ENCODE measurements at places on chromosomes 6 and 20.

DNA sequence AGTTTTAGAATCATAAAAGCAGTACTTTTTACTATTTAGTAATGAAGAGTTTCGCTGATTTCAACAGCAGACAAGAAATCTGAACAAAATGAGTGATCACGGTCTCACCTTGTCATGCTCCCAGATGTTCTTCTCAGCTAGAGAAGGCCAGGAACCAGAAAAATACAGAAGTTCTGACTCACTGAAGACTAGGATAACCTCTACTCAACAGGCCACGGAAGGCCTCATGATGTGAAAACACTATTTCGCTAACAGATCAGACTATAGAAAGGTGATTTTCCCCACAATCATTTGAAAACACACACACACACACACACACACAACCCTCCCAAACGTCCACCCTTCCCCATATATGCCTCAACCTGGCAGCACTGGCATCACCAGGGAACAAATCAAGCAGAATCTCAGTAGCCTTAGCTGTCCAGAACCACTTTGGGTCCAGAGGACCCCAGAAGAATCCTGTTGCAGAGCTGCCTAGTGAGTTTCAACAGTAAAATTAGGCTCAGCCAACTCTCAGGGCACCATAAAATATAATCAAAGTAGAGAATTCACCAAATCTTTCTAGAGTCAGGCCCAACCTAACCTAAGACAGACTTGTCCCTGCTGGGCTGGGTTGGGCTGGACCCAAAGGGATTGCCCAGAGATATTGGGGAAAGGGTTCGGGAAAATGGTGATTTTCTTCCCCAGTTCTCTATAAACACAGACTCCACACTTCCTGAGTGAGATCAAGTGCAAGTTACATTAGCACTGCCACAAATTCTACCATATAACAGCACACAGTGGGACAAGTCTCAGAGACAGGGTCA lies 7.9 kb downstream of the EXOC2 start:
- DNase-seq, result peak; percentile 28

DNA sequence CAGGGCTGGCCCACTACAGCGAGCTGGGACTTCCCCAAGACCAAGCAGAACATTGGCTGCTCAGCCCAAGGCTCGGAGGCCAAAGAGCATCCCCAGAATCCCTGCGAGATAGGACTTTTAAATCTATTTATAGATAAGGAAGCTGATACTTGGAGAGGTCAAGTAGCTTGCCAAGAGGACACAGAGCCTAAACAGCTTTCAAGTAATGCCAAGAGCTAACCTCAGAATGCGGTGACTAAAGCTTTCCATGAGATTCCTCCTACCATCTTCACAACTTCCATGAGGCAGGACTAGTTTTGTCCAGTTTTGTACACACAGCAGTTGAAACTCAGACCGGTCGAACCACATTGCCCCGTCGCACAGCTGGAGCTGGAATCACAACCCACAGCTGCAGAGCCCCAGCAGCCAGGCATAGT lies 168.1 kb upstream of the TOP1 start:
- peak; percentile 35 for DNase-seq

- DNase-seq, result no peak
These were observed 33.9 kb upstream of the TBC1D20 start for GRCh38 chr20:496126-496696.

DNA sequence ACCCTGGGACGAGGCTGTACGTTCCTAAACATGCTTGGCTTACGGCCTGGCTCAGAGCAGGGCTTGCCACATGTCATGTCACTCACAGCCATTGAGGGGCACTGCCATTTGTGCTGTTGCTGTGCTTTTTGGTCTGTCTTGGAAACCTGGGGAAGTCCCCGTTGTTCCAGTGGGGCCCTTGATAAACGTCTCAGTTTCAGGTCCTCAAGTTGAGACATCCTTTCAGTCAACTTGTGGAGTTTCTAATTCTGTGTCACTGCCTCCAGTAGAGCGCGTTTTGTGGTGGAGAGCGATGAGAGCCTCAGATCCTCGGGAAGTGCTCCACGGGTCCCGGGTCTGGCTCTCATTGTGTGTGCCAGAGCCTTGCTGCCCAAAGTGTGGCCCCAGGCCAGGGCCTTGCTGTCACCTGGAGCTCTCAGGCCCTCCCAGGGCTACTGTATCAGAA lies 43.0 kb upstream of the CCR6 start:
- no peak for DNase-seq

DNA sequence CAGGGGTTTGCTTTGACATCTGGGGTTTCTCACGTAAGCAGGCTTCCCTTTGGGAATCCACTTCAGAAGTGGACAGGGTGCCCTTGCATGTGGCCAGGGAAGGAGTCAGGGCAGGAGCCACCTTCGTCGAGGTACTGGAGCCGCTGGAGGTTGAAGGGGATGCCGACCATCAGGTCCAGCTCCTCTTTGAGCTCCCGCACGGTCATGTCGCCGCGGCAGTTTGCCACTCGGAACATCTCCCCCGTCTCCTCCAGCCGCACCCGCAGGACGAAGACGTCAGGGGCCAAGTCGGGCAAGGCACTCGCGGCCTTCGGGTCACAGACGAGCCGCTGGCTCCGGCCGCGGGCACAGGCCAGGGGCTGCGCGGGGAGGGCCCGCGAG lies 360 bp downstream of the ANKRD60 start:
- no peak for DNase-seq

Measured in bronchial epithelial cell (primary cell).